ENCODE measurements at places on chromosomes 3 and 15. TPM values are rescaled to one million over a fixed set of nuclear protein-coding genes. Genes with fewer than 3 reads are reported as not detected.

The RARRES1 gene
- 5.9 TPM for total RNA-seq

- peak; percentile 60 for DNase-seq
Observed at GRCh38 chr15:68380456-68380855, 51.5 kb downstream of the ITGA11 start.

The ADAMTS7 gene
- 0.61 TPM for total RNA-seq

The ARPC4 gene
- 104 TPM for total RNA-seq

DNA sequence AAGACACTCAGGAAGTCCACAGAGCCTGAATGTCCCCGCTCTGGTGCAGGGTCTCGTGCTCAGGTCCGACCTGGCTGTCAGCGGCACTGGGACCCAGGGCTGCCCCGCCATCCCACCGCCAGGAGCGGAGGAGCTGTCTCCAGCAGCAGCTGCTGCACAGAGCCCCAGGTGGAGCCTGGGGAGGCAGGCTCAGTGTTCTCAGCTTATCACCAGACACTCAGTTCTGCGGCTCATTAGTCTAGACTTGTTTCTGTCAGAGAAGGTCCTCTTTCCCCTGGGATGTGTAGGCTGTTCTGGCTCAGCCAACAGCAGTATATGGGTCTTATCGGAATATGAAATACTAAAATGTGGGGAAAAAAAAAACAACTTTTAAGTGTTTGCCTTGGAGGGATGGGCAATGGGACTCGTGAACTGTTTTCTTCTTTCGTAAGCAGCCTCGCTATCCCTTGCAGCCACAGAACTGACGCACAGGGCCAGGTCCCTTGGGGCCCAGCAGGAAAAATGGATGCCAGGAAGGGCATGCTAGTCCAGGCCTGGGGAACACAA lies 75.9 kb downstream of the KLF13 start:
- DNase-seq = peak; percentile 87

GRCh38 chr3:152198665-152199064 lies 70.1 kb upstream of the MBNL1 start:
- DNase-seq = no peak

GRCh38 chr3:1179146-1179545 lies 86.3 kb downstream of the CNTN6 start:
- no peak for DNase-seq

GRCh38 chr3:154131830-154132229 lies 10.6 kb downstream of the ARHGEF26 start:
- DNase-seq = no peak

DNA sequence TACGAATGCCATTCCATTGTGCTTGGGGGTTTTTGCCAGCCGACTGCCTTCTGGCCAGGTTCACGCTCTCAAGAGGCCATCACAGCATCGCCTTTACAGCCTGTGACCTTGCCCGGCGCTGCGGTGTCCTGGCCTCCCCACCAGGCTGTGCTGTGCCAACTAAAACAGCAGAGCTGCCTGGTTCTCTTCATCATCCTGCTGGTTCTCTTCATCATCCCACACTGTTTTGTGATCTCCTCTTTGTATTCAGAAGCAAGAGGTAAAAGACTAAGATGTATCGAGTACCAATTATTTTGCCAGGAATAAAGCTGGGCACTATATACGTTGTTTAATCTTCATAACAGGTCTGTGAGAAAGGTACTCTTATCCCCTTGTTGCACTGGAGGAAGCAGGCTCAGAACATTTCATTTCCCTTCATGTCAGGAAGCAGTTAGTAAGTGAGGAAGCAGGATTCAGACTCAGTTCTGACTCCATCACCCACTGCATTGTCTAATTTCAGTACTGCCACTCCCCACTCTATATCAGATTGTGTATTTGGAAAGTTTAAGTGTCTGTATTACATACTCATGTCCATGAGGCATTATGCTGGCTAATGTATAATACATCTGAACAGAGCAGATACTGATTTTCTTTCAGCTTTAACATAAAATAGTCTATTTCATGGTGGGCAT lies 92.7 kb downstream of the LRRC28 start:
- DNase-seq = no peak

- DNase-seq = no peak
Observed at GRCh38 chr3:69081583-69082262, 1.6 kb upstream of the UBA3 start.

DNA sequence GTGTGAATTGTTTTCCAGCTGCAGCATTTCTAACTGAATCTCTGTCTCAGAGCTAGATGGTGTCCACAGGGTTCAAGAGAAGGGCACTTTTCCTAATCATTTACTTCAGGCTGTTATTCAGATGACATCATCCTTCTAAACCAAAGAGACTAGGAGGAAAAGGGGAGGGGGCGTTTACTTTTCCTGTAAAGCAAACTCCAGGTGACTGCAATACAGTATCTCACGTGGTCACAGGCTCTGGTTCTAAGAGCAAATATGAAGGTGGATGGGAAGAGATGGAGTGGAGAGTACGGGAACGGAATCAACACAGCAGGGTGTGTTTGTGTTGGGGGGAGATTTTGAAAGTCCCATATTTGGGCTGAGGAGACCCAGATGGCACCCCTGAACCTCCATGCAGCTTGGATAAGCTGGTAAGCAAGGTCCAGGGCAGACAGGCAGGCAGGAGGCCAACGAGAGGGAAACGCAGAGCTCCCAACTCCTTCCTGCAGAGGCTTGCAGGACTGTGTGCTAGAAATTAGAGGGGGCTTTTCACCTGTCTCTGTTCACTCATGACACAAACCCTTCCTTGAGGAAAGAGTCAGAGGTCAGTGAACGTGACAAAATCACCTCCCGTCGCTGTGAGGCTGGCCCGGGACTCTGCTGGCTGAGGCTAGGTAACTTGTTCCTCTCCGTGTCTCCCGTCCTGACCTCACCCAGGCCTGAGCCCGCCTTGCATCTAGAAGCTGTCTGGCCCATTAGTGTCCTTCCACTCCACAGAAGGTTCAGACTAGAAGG lies 151.2 kb downstream of the OPA1 start:
- no peak for DNase-seq

- no peak for DNase-seq
Observed at GRCh38 chr3:104885214-104885814, 481.4 kb upstream of the ALCAM start.

DNA sequence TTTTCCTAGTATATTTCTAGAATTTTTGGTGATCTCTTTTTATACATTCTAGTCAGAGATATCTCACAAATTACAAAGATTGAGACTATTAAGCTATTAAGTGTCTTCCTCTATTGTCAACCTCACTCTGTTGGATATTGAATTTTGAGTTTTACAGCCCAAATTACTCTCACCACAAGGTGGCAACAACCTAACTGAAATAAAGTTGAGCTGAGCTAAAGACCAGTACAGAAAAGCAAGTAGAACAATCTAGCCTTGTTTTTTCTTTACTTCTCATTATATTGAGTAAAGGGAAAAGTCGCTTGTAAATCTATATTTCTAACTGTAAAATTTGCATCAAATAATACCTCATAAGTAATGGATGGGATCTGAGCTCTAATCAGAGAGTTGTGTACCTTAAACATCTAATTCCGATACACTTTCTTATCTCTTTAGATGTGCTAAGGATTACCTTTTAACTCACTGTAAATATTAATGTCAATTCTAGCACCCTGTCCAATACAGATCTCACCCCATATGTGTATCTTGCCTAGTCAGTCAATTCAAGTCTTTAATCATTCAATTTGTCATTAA lies 13.6 kb upstream of the COMMD2 start:
- no peak for DNase-seq

DNA sequence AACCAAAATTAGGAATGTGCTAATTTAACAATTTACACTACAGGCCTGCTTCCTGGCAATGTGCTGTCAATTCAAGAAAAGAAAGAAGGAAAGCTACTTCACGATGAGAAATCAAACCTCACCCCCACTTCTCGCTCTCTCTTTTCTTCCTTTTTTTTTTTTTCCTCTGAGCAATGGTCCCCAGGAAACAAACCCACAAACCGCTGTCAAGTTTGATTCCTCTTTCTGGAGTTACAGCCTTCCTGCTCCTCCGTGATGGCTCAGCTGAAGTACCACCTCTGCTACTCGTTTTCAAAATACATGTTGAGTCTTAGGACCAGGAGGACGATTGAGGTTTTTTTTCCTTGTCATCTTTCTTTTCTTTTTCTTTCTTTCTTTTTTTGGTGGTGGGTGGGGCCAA lies 3.4 kb upstream of the TRIM71 start:
- DNase-seq = peak; percentile 18

DNA sequence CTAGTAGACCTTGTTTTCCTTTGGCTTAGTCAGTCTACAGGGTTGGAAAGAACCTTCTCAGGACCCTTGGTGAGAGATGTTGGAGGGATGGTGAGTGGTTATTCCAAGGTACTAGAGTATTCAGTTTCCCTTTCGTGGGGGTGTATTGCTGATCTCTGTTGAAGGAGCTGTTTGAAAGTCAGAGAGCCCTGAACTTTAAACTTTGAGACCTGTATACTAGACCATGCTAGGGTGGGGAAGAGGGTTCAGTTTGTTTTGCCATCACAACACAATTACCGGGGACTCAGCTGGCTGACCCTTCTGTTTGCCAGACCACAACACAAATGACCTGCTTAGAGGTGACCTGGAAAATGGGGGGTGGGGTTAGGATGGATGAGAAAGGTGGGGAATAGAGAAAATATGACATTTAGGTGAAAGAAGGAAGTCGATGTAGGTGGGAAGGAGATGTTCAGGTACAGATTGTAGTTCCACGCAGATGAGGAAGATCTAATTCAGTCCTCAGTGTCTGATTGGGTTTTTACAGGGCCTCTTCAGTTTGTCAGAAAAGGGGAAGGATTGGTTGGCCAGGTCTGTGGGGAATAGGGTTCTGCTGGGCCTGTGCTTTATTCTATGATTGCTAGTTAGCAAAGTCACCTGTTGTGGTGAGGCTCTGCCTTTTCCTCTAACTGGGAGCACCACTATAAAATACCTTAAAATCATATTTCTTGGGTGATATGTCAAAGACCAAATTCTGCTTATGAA lies 6.8 kb downstream of the UBE2E2 start:
- DNase-seq = no peak

DNA sequence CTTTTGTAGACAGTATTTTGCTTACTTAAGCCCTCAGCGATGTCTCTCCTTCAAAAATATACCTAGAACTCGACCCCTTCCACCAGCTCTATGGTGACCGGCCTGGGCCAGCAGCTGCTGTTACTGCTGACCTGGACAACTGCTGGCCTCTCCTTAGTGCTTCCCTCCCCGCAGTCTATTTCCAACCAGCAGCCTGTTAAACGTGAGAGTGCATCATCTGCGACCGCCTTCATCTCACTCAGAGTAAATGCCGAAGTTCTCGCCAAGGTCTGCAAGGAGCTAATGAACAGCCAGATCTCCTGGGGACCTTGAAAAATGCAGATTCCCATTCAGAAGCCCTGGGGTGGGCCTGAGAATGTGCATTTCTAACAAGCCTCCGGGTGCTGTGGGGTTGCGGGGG lies 86.7 kb downstream of the RPLP1 start:
- no peak for DNase-seq

DNA sequence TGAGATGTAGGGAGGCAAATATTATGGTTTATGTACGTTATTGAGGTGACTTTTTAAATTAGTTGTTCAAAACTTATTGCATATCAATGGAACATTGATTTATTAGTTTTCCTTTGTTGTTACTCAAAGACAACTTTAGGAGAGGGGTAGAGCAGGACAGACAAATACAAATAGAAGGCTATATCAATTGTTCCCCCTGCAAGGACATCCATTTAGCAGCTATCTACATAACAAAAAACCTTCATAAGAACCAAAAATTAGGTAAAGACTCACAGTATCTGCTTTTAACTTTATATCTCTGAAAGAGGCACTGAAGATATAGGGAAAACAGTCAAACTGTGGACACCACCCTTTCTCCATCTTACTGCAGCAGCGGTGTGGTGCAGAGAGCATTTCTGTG lies 958.8 kb downstream of the DIPK2A start:
- DNase-seq = no peak

DNA sequence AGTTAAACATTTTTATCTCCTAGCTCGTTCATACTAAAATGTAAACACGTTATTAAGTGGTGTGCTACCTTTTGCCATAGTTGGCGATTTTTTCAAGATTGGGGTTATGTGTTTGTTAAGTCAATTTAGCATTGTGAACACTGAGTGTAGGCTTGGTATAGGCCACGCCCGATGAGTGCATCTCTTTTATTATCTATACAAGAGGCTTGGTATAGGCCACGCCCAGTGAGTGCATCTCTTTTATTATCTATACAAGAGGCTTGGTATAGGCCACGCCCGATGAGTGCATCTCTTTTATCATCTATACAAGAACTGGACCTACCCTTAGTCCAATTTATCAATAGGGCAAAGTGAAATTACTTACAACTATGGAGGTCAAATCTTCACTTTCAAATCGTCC lies 70.4 kb downstream of the NIPA2 start:
- DNase-seq = no peak

The RETNLB gene
- total RNA-seq = not detected

DNA sequence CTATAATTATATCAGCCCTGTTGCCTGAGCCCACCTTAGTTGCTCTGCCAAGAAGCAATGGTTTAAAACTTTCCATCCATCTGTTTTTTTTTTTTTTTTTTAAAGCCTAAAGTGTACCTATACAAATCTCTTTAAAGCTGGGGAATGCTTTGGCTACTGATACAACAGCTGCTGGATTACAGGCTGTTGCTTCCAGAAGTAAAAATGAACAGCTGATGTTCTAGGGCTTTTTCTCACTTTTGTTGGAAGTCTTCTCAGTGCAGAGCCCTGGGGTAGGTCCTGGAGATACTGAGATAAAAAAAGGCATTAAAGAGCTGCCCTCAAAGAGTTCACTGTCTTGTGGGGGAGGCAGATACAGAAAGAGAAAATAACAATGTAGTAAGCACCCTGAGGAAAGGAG lies 218.1 kb downstream of the NLGN1 start:
- no peak for DNase-seq

- DNase-seq = no peak
Observed at GRCh38 chr15:52503788-52504496, 24.7 kb downstream of the MYO5A start.

DNA sequence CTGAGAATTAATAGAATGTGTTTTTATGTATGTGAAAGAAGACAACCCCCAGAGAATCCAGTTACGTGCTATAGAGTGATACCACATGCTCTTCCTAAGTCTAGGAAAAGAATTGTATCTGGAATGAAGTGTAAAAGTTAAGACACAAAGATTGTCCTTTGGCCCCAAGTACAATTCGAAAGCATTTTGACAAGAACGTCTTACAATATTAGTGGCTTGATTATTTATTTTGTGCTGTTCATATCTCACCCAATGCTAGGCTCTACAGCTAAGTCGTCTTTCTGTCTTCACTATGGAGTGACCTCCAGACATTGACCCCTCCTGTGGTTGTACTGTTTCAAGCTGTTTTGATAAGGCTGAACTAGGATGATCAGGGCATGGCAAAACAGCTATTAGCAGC lies 345.7 kb upstream of the C2CD4B start:
- no peak for DNase-seq

GRCh38 chr3:73431183-73431900 lies 193.4 kb downstream of the PDZRN3 start:
- DNase-seq = no peak

Data from lower leg skin (tissue), 4 donors.